ENCODE measurements at places on chromosomes 3 and 15.

- no peak for DNase-seq
Measured at GRCh38 chr3:144312702-144313101, 341.1 kb downstream of the DIPK2A start.

GRCh38 chr3:107204121-107204520, 173.1 kb upstream of the CCDC54 start:
- DNase-seq: no peak

DNA sequence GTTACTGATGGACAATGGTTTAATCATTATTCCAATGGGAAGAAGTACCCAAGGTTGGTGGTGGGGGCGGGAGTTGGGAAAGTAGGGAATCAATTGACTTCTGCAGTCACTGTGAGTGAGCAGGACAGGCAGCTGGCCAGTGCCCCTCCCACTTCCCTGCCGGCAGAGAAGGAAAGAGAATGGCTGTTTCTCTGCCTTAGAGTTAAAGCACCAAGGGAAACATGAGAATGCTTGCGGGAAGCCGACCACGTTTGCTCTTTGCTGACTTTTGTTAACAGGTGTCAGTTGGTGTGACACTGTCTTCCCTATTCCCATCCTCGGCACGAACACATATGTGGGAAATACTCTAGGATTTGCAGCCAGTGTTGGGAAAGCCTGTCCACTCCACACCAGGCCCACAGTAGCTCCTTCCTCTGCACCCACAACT, 33.5 kb upstream of the MFSD1 start:
- no peak for DNase-seq

- no peak for DNase-seq
Measured at GRCh38 chr3:48949376-48949717, 30.7 kb downstream of the ARIH2 start.

DNA sequence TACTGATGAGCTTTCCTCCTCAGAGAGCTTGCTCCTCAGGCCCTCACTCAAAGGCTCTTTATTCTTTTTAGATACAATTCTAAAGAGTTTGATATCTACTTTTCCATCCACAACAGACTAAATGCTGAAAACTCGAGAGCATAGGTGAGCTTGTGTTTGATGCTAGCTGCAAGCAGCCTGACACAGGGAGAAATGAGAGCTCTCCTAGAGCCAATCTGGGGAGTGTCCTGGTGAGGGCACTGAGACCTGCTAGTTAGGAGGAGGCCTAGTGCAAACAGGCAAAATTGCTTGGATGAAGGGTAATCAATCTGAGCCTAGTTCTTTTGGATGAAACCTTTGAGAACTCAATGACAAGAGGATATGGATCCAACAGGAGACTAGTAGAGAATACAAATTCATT, 300.8 kb downstream of the ZBTB20 start:
- no peak for DNase-seq

DNA sequence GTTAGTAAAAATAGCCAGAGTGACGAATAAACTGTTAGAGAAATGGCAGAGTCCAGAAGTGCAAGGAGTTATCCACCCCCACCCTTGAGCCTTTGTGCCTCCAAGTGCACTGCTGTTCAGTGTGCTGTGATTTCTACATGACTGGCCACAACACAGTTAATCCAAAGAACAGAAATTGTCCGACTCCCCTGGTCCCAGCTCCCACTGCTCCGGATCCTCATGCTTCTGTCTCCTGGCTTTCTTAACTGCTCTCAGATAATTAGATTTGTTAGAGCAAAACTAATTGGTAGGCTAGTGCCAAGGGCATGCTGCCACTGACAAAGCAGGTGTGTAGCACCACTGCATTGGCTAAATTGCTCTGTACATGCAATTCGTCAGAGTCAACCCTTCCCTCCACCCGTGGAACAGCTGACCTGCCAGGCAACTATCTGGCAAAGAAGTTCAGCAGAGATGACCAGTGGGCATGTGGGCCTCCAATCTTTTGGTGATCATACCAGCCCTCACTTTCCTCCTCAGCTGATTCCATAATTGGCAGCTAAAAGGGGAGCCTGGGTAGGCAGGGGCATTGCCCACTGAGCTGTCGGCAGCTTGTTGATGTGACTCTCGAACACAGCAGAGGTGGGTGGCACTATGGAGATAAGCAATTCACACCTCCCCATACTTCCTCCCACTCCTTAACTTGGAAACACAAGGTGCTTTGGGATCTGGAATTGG, 18.9 kb upstream of the ACAP2 start:
- DNase-seq: no peak

DNA sequence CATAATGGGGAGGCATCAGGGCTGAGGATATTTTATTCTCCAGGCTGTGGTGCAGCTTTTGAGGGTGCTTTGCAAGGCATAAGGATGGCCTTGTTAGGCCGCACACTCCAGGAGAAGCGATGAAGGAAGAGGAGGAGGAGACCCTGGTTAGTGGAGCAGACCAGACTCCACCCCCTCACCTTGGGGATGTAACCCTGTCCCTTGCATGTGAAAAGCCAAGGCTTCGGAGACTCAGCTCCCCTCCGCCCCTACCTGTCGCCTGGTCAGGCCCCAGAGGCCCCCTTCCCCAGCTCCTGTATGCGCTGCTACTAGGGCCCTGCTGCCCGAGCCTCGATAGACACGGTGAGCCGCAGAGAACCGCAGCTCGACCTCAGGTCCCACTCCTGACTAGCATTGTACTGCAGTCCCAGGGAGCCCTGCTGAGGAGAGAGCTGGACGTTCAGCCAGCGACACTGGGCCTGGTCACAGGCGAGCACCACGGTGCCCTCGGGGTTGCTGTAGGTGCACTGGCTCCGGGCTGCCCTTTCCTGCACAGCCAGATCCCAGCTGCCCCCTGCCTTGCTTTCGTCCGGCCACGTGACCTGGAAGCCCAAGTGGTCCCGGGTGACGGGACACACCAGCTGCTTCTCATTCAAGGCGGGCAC, 10.2 kb downstream of the CPN2 start:
- no peak for DNase-seq

DNA sequence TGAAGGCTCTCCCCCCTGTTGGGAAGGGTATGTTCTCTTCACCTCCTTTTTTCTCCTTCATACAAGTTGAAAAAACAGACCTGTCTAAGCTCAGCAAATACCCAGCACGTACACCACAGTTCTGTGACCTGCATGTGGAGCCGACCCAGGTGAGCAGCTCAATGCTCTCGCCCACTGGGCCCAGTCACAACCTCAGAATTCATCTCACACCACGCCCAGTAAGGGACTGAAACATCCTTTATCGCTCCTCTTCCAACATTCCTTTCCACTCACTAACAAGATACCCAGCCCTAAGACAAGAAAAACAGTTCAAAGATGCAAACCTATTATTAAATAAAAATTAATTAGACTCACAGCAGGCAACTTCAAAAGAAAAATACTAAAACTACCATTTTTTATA, 68.9 kb downstream of the FOXP1 start:
- DNase-seq: no peak

GRCh38 chr15:47870956-47871625, 153.8 kb downstream of the SEMA6D start:
- DNase-seq: peak; percentile 64

DNA sequence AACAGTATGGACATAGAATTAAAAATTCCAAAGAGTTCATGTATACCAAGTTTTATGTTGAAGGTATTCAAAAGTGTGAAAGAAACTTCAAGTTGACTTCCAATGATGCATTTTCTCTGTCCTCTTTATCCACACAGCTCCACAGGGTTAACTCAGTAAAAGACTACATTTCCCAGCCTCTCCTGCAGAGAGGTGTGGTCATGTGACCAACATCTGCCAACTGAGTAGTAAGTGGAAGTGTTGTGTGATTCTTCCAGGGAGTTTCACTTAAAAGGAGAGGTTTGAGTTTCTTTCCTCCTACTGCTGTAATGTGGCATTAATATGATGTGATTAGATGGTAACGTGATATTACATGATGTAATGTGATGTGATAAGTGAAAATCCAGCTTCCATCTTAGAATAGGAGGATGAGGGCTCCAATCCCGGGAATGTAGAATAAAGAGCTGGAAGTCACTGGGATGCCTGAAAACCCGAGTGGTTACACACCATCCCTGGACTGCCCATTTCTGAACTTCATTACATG, 280.6 kb downstream of the ARRDC4 start:
- no peak for DNase-seq

DNA sequence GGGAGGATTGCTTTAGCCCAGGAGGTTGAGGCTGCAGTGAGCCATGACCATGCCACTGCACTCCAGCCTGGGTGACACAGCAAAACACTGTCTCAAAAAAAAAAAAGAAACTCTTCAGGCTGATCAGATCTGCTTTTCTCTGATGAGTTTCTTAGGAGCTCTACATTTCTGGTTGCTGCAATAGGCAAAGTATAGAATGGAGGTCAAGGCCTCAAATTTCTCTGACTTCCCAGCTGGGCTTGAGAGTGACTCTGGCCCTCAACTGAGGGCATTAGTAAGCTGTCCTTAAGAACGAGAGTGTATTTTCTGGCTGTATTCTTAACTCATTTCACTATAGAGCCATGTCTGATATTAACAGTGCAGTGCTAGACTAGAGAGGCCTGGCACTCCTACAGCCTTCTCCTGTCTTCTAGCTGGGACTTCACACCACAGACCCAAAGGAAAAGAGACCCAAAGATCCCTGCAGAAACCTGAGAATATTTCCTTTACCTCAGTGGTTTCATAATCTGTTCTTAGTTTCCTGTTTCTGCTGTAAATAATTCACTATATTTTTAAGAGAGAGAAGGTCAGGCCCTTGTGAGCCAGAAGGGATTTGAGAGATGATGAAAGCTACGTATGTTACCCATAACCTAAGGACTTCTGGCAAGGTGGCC, 2.0 kb upstream of the NR1I2 start:
- DNase-seq: no peak

GRCh38 chr15:38163658-38164057, 89.0 kb upstream of the SPRED1 start:
- no peak for DNase-seq

DNA sequence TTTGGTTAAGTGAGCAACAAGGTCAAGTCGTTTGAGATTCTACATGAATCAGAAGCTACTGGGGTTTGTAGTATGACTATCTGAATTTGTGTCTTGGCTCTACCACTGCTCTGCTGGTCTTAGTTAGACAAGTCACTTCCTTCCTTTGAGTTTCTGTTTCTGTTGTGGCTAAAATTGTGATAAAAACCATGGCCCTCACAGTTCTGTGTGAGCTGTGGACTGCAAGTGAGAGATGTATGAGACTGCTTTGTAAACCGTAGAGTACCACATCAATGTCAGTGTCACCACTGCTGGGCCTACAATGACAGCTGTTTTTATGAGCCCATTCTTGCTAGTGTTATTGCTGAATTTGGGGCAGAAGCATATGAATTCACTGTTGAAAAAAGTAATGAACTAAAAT, 32.7 kb downstream of the RARB start:
- no peak for DNase-seq

- no peak for DNase-seq
Measured at GRCh38 chr3:188798556-188799145, 373.1 kb upstream of the TPRG1 start.

- no peak for DNase-seq
Measured at GRCh38 chr3:174362556-174362955, 496.6 kb upstream of the NAALADL2 start.

- DNase-seq: no peak
Measured at GRCh38 chr3:100869787-100870186, 123.4 kb downstream of the ABI3BP start.

DNA sequence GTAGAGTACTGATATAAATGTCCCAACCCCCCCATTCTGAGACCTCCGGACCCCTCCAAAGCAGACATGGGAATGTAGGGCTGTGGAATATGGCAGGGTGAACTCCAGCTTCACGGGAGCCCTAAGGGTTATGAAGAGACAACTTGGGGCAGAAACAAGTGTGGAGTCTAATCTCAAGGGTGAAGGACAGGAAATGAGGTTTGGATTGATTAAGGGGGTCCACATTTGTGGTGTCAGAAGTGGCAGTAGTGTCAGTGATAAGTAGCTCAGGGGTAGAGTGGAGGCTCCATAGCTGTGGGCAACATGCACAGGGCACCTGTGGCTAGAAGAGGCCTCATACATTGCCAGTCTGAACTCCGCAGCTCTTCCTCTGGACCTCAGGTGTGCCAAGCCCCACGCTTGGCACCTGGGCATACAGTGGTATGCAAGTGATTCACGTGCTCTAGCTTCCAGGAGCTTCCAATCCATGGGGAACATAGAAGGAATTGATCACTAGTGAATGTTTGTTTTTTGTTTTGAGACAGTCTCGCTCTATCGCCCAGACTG, 4.1 kb upstream of the P4HTM start:
- DNase-seq: no peak

- DNase-seq: no peak
Measured at GRCh38 chr3:111590143-111590491, 5.0 kb downstream of the ZBED2 start.

DNA sequence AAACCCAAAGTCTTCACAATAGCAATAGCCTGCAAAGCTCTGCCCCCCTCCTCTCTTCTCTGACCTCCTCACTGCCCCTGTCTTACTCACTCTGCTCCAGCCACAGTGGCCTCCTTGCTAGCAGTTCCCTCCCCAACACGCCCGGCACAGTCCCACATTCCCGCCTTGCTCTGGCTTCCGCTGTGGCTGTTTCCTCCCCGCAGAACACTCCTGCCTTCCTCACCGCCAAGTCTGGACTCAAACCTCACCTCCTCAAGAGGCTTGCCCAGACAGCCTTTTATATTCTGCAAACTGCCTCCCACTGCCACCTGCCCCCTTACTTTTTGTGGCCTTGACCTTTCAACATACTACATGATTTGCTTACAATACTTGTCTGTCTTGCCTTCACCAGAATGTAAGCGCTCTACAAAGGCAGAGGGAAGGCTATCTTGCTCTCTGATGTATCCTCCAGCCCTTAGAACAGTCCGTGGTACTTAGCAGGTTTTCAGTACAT, 406 bp upstream of the MPI start:
- no peak for DNase-seq

DNA sequence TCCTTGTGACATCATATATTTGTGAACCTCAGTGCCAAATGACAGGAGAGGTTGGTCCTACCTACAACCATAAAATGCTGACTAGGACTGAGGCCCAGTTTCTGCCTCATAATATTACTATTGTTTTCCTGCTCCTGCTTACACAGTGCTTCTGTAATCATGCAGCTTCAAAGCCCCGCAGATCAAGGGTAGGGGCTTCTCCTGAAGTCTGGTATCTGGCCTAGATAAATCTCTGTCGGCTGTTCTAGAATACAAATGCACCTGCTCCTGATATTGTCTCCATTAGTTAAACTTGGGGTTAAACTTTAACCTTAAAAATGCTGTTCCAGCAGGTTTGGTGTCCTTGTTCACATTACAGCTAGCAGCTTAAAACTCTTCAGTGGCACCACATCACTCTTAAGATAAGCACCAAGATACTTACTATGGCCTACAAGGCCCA, 552.4 kb downstream of the TUSC7 start:
- no peak for DNase-seq

DNA sequence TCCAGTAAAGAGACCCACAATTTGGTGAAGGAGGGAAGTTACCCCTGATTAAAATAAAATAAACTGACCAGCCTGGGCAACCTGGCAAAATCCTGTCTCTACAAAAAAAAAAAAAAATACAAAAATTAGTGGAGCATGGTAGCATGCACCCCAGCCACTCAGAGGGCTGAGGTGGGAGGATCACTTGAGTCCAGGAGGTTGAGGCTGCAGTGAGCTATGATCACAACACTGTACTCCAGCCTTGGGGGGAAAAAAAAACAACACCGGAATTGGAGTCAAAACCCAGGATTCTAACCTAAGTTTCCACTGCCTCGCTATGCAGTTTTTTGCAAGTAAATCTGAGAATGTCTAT, 22.5 kb downstream of the DCAF1 start:
- DNase-seq: no peak

GRCh38 chr3:81465510-81466200, 295.8 kb downstream of the GBE1 start:
- no peak for DNase-seq

- no peak for DNase-seq
Measured at GRCh38 chr3:29978036-29978435, 628.4 kb upstream of the TGFBR2 start.

GRCh38 chr3:46996689-46997452, 17.4 kb downstream of the NBEAL2 start:
- DNase-seq: no peak
